Ovary (tissue), 10 donors: ENCODE measurements at places on chromosomes 13 and 19. TPM values are rescaled to one million over a fixed set of nuclear protein-coding genes. Genes with fewer than 3 reads are reported as not detected.

DNA sequence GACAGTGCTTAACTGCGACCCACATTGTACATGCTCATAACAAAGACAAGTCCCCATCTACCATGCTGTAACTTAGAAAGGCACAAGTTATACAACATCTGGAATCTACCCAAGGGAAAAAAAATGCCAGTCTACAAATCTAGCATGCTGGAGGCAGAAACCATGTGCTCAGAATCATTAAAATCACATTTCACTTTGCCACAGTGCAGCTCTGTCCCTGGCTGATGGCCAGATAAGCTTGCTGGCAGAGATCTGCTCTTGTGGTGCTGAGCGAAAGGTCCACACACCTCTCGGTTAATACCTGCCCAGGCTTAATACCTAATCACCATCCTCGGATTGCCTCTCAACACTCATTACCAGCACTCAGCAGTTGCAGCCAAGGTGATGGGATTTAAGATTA lies 74.1 kb upstream of the UQCRFS1 start:
- H3K36me3 ChIP-seq = no peaks in the 10 kb centered on the region
- H3K27me3 ChIP-seq = no peaks in the 10 kb centered on the region
- no peaks in the 10 kb centered on the region for H3K4me1 ChIP-seq
- DNase-seq = no peak
- no peak overlapping the region for H3K4me3 ChIP-seq
- no peak overlapping the region for H3K27ac ChIP-seq

- H3K36me3 ChIP-seq = no peaks in the 10 kb centered on the region
- H3K27me3 ChIP-seq = no peaks in the 10 kb centered on the region
- DNase-seq = no peak
Measured at GRCh38 chr19:18418483-18419194, 559 bp upstream of the SSBP4 start.

DNA sequence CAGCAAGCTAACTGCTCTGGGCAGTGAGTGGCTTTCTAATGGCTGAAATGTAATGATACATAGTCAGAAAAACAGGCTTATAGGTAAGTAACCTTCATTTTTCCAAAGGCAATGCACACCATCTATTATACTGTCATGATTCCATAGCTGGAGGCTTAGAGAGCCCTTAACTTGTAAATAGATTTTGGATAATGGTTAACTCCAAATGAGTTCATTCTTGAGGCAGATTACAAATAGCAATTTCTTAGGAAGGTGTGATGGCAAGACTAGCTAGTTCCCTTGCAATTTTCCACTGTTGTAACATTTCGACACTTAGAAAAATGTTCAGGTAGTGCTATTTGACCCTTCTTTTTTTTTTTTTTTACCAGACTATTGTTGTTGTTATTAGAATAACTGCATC lies 789.8 kb upstream of the PCDH9 start:
- no peaks in the 10 kb centered on the region for H3K36me3 ChIP-seq
- no peaks in the 10 kb centered on the region for H3K4me1 ChIP-seq
- DNase-seq = no peak
- H3K4me3 ChIP-seq = no peak overlapping the region
- H3K27ac ChIP-seq = no peak overlapping the region
- H3K27me3 ChIP-seq = no peaks in the 10 kb centered on the region

GRCh38 chr13:20654156-20654555 lies 49.3 kb upstream of the IL17D start:
- DNase-seq = no peak
- no peaks in the 10 kb centered on the region for H3K36me3 ChIP-seq
- H3K4me3 ChIP-seq = no peak overlapping the region
- H3K27me3 ChIP-seq = no peaks in the 10 kb centered on the region

Gene ZNF846
- polyA plus RNA-seq = 10.6 TPM
